Stimulated activated naive B cell treated with anti-CD40 and anti-IgM and Interleukin-4, amounts not matched to agents 10 μg/mL and 1 μg/mL and 100 μg/mL, for 72 hours (primary cell): ENCODE measurements at places on chromosomes 1 and 21.

DNA sequence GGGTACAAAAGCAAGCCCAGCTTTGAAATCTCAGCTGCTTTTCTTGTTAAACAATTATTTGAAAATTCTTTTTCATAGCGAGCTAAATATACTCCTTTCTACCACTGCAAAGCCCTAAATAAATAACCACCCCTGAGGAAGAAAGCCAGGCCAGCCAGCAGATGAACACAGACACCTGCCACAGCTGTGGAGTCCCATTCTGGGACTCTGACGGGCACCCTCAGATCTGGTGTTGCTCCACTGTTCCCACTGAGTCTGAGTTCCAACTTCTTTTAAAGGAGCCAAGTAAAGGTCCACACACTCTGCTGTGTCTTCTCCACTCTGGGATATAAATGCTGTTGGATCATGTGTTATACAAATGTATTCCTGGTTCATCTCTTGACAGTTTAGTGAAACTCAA, 77.6 kb upstream of the COA6 start:
- no peak for DNase-seq

GRCh38 chr1:165686971-165687433, 11.4 kb downstream of the ALDH9A1 start:
- DNase-seq: no peak

- no peak for DNase-seq
Observed at GRCh38 chr1:21082073-21082472, 94.6 kb downstream of the EIF4G3 start.

- no peak for DNase-seq
Observed at GRCh38 chr1:67463298-67463955, 33.2 kb upstream of the SERBP1 start.

GRCh38 chr1:31153423-31153822, 86.3 kb downstream of the NKAIN1 start:
- DNase-seq: no peak

GRCh38 chr1:21638531-21639341, 30.4 kb downstream of the RAP1GAP start:
- DNase-seq: peak; percentile 26

DNA sequence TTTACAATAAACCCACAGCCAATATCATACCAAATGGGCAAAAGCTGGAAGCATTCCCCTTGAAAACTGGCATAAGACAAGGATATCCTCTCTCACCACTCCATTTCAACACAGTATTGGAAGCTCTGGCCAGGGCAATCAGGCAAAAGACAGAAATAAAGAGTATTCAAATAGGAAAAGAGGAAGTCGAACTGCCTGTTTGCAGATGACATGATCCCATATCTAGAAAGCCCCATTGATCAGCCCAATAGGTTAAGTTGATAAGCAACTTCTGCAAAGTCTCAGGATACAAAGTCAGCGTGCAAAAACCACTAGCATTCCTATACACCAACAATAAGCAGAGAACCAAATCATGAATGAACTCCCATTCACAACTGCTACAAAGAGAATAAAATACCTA, 235.5 kb downstream of the DPYD start:
- DNase-seq: no peak

DNA sequence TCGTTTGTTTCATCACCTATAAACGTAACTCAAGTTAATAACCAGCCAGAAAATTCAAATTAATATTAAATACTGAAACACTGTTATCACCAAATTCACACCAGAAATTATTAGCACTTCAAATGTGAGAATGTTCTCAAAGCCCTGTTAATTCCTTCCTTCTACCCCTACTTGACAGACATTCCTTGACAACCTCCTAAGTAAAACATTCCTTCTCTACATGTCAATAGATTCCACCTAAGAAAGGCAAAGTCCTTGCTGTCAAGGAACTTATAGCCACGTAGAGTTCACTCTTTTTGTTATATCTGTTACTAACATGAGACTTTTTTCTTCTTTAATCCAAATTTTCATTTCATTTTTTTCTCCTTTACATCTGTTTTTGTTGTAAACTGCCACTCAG, 441.5 kb downstream of the SMYD3 start:
- no peak for DNase-seq

DNA sequence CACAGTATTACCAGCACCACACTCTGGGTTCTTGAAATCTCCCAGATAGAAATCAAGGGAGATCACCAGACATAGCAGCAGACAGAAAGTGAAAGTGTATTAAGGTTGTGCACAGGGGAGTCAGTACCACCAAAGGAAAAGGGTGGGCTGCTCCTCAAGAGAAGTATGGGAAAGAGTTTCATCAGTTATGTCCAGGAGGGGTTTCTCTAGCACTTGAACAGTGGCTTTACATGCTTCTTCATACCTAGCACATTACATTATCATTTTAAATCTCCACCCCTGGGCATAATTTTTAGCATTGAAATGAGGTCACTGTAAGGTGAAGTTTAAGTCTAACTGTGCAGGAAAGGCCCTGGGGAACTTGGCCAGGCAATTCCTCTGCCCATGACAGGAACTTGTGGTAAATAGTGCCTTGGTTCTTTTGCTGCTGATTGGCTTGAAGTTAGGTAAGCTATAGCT, 601.0 kb downstream of the NUF2 start:
- DNase-seq: no peak

- DNase-seq: no peak
Observed at GRCh38 chr1:7458946-7459345, 312.1 kb upstream of the VAMP3 start.

DNA sequence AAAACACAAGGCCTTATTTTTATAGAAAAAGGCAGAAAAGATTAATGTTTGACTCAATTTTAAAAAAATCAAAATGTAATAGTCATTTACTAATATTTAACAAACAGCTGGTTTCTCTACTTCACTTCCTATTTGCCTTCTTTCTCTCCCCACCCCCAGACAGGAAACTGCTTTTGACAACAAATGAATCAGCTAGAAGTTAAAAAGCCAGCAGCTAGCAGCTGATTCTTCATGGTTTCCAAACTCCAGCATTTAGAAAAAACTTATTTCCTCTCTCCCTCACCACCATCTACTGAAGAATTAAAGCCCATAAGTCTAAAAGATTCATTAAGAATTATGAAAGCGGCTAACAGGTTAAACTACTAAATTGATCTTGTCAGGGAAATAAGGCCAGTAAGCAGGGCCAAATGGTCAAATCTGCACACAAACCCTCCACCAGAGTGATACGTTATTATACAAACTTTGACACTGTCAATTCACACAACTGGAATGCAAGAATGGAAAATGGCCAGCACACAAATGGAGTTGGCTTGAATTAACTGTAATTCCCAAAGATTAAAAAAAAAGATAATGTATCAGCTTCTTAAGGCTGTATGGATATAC, 4.0 kb downstream of the WDR26 start:
- DNase-seq: no peak

GRCh38 chr1:33410091-33410701, 20.7 kb downstream of the PHC2 start:
- DNase-seq: no peak

DNA sequence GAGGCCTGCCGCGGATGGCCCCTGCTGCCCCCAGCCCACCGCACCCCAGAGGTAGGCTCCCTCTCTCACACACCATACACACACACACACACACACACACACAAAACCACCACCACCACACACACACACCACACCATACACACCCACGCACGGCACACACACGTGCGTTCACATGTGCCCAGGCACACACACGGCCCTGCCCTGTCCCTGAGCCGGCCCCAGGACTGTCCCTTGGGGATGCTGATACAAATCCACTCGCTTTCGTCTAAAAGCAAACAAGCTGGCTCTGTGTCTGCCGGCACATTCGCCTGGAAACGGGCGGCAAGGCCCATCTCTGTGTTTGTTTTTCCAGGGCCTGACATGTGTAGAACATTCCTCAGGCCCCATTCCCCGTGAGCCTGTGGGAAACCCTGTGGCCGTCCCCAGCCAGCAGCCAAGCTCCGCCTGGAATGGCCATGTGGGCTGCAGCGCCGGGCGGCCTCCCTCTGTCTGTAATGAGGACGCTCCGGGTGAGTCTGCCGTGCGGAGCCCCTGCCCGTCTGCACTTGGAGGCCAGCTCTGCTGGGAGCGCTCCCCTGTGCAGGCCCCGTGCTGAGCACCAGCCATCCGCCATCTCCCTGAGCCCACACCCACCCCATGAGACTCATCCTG, 67.4 kb downstream of the DMRTB1 start:
- DNase-seq: no peak

GRCh38 chr1:69058454-69058853, 509.3 kb upstream of the LRRC7 start:
- DNase-seq: no peak

DNA sequence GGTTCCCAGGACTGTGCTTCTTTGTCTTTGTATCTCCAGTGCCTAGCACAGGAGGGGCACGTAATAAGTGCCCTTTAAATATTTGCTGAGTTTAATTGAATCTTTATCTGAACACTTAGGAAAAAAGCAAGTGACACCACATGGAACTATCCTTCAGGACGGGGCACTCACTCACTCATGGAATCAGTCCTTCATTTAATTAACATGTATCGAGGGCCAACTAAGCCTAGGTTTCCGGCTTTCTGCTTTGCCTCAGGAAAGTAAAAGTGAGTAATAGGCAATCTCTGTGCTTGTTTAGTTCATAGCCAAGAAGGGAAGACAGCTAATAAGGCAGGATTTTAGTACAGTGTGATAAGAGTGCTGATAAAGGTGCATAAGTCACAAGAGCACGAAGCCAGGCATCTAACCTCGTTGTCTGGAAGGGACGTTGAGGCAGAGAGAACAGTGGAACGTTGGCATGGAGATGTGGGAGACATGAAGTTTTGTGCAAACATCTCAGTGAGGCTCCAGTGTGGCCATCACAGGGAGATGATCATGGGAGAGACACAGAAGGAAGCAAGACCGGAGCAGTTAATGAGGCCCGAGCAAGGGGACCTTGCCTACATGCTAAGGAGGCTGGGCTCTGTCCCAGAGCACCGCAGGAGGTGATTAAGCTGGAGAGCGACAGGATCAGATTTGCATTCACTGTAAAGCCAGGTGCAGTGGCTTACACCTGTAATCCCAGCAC, 54.1 kb upstream of the TRIM67 start:
- DNase-seq: no peak

- no peak for DNase-seq
Observed at GRCh38 chr1:115732316-115732715, 36.2 kb downstream of the CASQ2 start.

- DNase-seq: no peak
Observed at GRCh38 chr1:30318413-30318812, 405.0 kb downstream of the MATN1 start.

DNA sequence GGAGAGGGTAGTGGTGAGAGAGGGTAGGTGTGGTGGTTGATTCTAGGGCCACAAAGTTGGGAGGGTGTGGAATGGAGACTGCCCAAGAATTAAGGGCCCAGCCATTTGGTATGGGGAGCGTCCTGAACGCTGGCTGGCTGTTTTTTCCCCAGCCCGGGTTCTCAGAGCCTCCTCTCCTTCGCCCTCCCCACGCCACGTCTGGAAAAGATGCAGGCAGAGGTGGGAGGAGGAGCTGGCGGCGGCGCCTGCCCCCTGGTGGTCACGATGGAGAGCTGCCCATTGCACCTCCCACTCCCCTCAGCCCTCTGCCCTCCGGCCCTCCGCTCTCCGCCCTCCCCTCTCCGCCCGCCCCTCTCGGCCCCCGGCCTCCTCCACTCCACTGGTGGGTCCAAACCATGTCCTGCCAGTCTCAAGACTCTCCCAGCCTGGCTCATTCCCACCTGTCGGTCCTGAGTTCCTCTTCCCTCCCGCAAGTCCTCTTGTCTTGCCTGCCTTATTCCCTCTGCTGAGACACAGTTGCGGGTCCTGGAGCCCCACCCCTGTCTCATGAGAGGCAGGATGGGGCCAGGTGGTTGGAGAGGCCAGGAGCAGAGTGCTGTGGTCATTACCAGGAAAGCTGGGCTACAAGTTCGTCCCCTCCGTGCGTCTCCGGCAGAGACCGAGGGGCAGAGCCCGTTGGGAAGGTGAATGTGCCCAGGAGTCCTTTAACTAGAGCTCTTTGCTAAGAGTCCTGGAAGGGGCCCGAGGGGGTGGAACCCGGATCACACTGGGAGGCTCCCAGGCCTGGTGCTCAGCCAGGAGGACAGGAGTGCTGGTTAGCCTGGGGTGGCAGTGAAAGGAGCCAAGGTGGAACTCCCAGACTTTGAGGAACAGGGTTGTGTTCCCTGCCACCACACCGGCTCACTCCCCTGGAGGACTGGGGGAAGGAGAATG, 22.6 kb downstream of the ETNK2 start:
- DNase-seq: no peak

GRCh38 chr1:64669098-64669675, 75.7 kb upstream of the RAVER2 start:
- DNase-seq: no peak

DNA sequence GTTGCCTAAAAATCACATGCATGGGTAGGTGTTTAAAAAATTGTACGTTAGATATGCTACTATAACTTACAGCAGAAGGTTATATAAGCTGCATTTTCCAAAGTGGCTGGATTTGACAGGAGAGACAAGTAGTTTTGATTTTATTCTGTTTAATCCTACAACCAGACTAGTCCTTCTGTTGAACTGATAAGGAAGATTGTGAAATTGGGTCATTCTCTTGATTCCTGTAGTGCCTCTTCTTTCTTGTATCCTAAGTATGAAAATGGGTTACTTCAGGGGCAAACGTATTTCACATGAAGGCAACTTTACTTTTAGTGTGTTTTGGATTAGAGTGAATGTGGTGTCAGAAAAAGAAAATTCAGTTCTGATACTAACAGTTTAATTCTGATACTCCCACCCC, 19.0 kb downstream of the CDC42 start:
- DNase-seq: no peak

GRCh38 chr21:36323032-36323431, 3.0 kb downstream of the MORC3 start:
- DNase-seq: no peak

GRCh38 chr1:94907136-94907535, 19.8 kb downstream of the CNN3 start:
- no peak for DNase-seq

DNA sequence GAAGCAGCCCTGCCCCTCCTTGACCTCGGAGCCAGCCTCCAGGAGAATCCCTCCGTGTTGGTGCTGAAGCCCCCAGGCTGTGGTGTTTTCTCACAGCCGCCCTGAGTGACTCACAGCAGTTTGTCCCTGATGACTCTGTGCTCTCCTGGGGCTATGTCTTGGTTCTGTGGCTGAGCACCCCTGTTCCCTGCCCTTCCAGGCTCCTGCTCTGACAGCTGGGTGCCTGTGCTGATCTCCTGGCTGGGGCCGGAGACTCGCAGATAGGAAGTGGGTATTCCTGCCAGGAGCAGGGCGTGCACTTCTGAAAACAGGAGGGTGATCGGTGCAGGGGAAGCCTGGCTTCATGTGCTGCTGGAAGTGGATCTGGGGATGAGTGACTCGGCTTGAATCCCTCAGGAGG, 34.5 kb downstream of the POFUT2 start:
- no peak for DNase-seq

GRCh38 chr1:209106237-209106741, 477.2 kb upstream of the CAMK1G start:
- DNase-seq: no peak

GRCh38 chr1:204728045-204728444, 42.5 kb upstream of the LRRN2 start:
- DNase-seq: no peak
